ENCODE measurements at places on chromosomes 4 and X.

- no peak for DNase-seq
Observed at GRCh38 chr4:66609014-66609413, 936.3 kb downstream of the CENPC start.

- DNase-seq = no peak
Observed at GRCh38 chrX:8731559-8732395, at the start of gene ANOS1. Gene ANOS1 (minus strand): TSS chrX:8732137. CDS start chrX:8732036, 101 bp downstream.

DNA sequence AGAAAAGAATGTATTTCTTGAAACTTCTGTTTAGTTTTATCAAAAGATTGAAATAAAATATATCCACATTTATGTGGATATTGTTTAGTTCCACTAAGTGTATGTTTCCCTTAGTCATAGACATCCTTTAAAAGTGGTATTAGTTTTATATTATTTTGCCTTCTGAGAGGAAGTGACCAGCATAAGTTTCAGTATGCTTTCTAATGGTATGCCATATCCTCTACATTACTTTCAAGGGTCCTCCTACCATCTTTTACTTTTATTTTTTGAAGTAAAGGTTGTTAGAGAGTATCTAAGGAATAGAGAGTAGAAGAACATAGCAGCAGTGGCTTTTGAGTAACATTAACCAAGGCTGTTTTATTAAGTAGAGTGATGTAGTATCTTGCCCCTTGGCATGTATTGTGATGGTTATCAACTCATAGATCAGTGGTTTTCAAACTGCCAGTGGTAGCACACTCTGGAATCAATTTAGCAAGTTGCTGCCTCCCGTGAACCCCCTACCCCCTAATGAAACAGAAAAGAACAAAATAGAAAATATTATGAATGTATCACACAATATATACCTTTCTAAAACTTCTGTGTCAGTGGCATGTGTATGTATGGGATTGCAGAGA is 44.8 kb downstream of the RBPJ start:
- DNase-seq = no peak

DNA sequence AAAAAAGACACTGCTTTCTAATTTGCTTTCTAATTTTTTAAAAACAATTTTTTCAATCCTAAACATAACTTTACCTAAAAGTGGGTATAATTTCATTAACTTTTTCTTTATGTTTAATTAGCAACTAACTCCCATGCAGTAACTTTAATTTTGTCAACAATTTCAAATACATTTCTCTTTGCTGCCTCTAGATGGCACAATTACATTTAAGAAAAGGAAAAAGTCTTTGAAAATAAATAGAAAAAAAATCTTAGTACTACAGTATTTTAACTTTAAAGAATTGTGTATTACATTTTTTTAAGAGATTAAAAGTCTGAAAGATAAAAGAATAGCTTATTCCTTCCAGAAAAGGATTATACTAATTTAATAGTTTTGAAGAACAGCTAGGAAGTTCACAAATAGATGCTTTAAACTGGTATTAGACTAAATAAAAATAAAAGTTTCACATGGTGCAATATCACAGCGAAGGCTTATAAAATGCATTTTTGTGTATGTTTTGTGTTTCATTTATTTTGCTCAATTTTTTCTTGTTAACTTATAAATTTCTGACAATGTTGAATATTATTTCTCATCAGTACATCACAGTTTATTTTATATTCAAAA is 105.1 kb downstream of the ADGRA3 start:
- DNase-seq = no peak

GRCh38 chr4:11182031-11182430 is 246.7 kb downstream of the HS3ST1 start:
- DNase-seq = no peak

DNA sequence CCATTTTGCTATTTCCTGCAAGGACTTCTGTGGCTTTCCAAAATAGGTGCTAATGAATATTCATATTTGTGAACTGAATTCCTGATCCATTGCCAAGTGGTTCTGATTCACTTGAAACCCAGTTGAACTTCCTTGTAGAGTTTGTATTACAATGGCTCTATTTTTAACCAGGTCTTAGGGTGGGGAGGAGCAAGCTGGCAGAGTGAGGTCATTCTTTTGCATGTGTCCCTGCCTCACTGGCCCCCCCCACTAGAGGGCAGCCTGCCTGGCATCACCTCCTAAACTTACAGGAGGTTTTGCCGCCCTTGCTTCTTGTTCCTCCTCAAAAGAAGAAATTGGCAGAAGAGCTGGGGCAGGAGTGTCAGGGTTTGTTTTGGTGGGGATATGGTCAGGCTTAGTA is 10.5 kb downstream of the PTTG2 start:
- peak; percentile 55 for DNase-seq

DNA sequence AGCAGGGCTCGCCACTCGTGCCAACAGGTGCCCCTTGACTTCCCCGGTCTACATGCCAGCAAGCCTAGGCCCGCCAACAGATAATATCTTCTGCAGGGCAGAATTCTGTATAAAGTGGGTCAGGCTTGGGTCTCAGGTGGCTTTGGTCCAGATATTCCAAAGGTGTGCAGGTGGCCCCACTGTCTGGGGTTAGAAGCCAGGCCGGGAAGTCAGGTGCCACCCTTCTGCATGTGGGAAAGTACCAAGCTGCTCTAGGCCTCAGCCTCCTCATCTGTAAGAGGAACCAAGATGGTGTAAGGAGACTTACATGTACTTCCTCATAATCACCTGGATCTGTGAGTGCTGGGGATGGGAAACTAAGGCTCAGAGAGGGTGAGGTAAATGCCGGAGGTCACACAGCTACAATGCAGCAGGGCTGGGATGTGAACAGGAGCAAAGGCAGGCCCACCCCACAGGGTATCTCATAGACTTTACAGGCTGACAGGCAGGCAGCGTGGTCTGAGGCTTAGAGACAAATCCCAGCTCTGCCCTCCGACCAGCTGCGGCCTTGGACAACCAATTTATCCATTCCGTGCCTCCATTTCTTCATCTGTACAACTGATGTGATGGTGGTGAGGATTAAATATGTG is 35.9 kb downstream of the WDR1 start:
- no peak for DNase-seq

GRCh38 chr4:40856840-40857362 is 107.1 kb downstream of the NSUN7 start:
- DNase-seq = no peak

DNA sequence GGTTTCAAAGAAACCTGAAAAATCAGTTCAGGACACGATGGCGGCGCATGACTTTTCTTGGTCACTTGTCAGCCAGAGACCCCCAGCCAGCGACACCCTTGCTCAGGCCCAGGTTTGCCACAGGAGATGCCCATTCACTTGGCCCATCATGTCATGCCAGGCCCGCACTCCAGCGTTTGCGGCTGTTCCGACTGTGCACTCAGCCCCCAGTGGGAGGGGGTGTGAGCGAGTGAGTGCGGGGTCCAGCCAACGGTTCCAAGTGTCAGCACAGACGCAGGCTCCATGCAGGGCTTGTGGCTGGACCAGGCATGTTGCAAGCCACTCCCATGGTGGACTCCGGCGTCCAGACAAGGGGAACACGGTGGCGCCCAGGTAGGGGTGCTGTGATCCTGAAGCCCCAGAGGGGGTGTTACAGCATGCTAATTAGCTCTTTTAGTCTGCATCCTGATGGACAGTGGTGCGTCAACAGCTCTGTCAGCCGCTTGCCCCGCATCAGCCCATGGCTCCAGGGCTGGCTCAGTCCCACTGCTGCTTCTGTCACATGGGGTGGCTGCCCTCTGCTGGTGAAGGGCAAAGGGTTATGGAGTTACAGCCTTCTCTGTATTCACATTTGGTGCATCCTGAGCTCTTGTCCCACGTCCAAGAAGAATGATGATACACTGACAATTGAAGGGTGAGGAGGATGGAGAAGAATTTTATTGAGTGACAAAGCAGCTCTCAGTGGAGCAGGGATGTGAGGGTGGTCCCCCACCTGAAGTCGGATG is 3.7 kb upstream of the MAEA start:
- no peak for DNase-seq

- no peak for DNase-seq
Observed at GRCh38 chr4:88826771-88827170, 129.1 kb upstream of the NAP1L5 start.

DNA sequence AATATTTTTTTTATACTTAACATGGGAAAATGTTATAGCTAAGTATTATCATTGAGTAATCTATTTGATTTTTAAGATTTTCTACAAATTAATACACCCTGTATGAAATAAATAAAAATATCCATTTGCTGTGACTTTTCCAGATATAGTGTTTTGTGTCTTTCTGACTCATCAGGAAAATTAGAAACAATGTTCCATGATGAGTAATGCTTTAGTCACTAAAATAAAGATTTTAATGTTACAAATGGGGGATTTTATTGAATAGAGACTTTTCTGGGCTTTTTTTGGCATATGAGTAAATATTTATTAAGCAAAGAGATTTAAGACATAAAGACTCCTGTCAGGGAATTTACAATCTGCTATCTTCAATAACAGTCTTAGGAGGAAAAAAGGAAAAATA is 279.2 kb upstream of the NOCT start:
- DNase-seq = peak; percentile 5

DNA sequence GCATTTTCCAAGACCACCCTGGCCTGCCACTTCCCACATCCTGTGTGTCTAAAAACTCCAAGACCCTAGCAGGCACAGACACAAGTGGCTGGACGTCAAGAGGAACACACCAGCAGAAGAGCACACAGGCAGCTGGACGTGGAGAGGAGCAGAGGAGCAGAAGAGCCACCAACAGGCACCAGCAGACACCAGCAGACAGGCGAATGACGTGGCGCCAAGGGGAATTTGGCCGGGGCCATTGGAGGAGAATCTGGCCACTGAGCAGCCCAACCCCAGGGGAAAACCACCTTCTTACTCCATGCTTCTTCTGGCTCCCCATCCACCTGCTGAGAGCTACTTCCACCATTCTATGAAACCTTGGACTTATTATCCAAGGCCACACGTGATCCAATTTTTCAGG is 243.1 kb upstream of the CTSO start:
- DNase-seq = no peak

GRCh38 chr4:11428899-11429698 is 405 bp upstream of the HS3ST1 start:
- peak; percentile 45 for DNase-seq

DNA sequence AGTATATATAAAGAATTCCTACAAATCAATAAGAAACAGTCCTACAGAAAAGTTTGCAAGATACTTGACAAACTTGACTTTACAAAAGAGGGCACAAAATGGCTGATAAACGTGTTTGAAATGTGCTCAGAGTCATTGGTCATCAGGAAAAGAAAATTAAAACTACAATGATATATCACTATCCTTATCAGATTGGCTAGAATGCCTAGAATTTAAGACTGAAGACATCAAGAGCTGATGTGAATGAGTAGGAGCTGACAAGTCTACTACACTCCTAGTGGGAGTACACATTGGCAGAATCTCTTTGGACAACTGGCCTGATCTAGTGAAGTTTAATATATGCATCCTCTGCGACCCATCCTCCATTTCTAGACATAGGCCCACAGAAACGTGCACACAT is 10.3 kb upstream of the DCTD start:
- DNase-seq = no peak

All from foreskin melanocyte (primary cell).